ENCODE measurements at places on chromosomes 4 and X.

GRCh38 chrX:85963736-85964135, 83.6 kb downstream of the CHM start:
- DNase-seq, result no peak
- no peaks in the 10 kb centered on the region for H3K4me1 ChIP-seq
- no peak overlapping the region for H3K4me3 ChIP-seq
- H3K27me3 ChIP-seq, result no peaks in the 10 kb centered on the region
- no peaks in the 10 kb centered on the region for H3K36me3 ChIP-seq

DNA sequence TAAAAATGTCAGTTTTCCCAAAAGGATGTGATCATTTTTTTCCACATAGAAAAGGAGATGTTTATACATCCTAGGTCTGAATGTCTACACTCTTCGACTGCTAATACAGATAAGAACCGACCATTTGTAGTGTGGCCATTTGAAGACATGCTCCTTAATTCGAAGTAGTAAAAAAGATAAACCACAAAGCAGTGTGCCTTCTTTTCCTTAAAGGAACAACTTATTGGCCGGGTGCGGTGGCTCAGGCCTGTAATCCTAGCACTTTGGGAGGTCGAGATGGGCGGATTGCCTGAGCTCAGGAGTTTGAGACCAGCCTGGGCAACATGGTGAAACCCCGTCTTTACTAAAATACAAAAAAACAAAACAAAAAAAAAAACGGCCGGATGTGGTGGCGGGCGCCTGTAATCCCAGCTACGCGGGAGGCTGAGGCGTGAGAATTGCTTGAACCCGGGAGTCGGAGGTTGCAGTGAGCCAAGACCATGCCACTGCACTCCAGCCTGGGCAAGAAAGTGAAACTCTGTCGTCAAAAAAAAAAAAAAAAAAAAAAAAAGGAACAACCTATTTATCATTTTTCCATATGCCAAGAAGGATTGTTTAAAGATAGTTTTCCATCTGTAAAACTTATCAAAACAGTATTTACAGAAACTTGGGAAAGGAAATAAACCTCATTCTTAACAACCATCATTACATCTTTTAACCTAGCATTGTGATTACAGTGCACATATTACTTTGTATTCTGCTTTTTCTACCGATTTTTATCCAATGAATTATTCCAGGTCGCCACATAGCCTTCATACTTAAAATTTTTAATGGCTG, 2.6 kb downstream of the INTS6L start:
- no peak for DNase-seq
- no peaks in the 10 kb centered on the region for H3K36me3 ChIP-seq
- peak overlapping the region; percentile 97 for H3K27ac ChIP-seq
- peaks cover 25% of the 10 kb centered on the region for H3K4me1 ChIP-seq

GRCh38 chrX:107683931-107684330, 55.6 kb downstream of the PRPS1 start:
- no peaks in the 10 kb centered on the region for H3K27me3 ChIP-seq
- H3K27ac ChIP-seq, result peak overlapping the region; percentile 82
- no peaks in the 10 kb centered on the region for H3K36me3 ChIP-seq
- peaks cover 77% of the 10 kb centered on the region for H3K4me1 ChIP-seq
- H3K4me3 ChIP-seq, result no peak overlapping the region

GRCh38 chr4:185229021-185229818, 19.8 kb downstream of the SNX25 start:
- DNase-seq, result no peak
- no peak overlapping the region for H3K4me3 ChIP-seq

GRCh38 chr4:17206829-17207801, 304.8 kb downstream of the QDPR start:
- no peaks in the 10 kb centered on the region for H3K36me3 ChIP-seq
- no peak overlapping the region for H3K4me3 ChIP-seq
- no peaks in the 10 kb centered on the region for H3K4me1 ChIP-seq
- no peak overlapping the region for H3K27ac ChIP-seq

- no peaks in the 10 kb centered on the region for H3K4me1 ChIP-seq
- no peak overlapping the region for H3K4me3 ChIP-seq
- no peak overlapping the region for H3K27ac ChIP-seq
These were observed 1.2 kb upstream of the SLC7A11 start for GRCh38 chr4:138243369-138243768.

- no peaks in the 10 kb centered on the region for H3K27me3 ChIP-seq
- no peak for DNase-seq
- no peak overlapping the region for H3K27ac ChIP-seq
- H3K36me3 ChIP-seq, result no peaks in the 10 kb centered on the region
- no peaks in the 10 kb centered on the region for H3K4me1 ChIP-seq
- no peak overlapping the region for H3K4me3 ChIP-seq
These were observed 425 bp downstream of the NAA11 start for GRCh38 chr4:79325436-79325835.

DNA sequence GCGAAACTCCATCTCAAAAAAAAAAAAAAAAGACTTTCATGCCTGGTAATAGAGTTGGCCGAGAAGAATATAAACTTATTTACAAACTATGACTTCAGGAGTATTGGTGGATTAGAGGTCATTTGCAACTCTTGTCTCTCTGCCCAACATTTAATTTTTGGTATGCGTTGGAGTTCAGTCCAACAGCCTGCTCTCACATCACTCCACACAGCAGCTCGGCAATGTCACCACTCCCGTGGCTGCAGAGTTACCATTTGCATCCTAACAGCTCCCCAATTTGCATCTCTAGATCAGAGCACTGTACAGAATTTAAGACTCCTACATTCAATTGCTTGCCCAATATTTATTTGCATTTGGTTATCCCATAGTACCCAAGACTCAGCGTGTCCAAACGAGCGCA, 40.9 kb upstream of the AP1AR start:
- DNase-seq, result no peak
- no peaks in the 10 kb centered on the region for H3K27me3 ChIP-seq
- H3K4me1 ChIP-seq, result no peaks in the 10 kb centered on the region
- no peak overlapping the region for H3K27ac ChIP-seq
- no peak overlapping the region for H3K4me3 ChIP-seq

DNA sequence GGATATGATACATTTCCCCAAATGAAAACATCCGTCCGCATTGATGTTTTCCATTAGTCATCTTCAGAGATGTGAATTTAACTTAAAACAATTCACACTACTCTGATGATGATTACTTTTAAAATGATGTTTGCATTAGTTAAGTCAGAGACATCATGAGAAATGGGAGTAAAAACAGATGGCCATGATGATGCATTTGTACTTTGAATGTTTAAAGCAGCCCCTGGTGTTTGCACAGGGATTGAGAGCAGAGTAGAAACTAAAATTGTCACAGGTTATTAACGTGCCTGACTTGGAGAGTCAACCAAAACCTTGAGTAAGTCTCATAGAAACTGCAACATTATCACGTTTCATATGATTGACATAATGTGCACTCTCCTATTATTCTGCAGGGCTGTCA, 117.2 kb downstream of the CFAP299 start:
- DNase-seq, result no peak
- H3K27me3 ChIP-seq, result no peaks in the 10 kb centered on the region
- no peaks in the 10 kb centered on the region for H3K36me3 ChIP-seq
- H3K27ac ChIP-seq, result no peak overlapping the region
- H3K4me1 ChIP-seq, result peaks cover 13% of the 10 kb centered on the region

DNA sequence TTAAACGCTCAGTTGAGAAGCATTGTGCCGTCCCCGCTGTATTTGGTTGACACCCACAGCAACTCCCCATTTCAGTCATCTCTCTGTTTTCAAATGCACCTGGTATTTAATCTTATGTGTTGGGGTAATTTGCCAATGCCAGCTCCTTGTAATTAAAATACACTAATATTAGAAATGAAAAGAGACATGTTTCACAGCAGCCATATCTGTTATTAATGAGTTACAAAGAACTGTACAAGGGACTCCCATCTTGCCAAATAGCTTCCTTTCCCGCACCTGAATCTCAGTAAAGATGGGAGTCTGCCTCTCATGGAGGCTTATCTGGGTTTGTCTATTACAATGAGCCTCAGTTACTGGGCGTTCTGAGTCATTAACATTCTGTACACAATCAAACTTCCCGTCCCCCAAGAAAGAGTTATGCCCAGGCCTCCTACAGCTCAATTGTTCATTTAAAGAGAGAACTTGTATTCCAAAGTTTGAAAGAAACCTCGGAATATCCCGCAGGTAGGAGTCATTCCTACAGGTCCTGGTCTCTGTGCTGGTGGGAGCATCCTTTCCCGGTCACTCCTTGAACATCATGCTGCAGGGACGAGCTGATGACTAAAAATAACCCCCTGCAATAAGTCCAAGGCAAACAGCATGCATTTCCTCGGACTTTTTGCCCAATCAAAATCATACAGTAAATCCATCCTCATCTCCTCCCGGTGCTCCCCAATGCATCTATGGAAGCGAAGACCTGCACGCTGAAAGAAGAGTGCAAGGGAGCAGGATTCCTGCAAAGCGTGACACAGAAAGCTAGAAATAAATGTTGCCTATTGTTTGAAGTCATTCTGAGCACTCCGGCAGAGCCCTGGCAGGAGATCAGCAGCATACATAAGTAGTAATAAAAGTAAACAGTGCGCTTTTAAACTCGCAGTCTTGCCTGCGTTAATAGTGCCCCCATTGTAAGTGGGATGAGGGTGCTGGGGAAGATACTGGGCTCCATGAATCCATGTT, 926 bp downstream of the NDP start:
- no peaks in the 10 kb centered on the region for H3K4me1 ChIP-seq
- no peak overlapping the region for H3K27ac ChIP-seq
- H3K36me3 ChIP-seq, result no peaks in the 10 kb centered on the region
- no peak for DNase-seq

GRCh38 chr4:10606483-10607155, 77.9 kb downstream of the CLNK start:
- no peaks in the 10 kb centered on the region for H3K36me3 ChIP-seq
- no peak for DNase-seq
- no peaks in the 10 kb centered on the region for H3K27me3 ChIP-seq
- no peak overlapping the region for H3K4me3 ChIP-seq
- no peak overlapping the region for H3K27ac ChIP-seq
- H3K4me1 ChIP-seq, result no peaks in the 10 kb centered on the region

- DNase-seq, result no peak
- H3K27ac ChIP-seq, result no peak overlapping the region
These were observed 10.4 kb upstream of the USO1 start for GRCh38 chr4:75714011-75714410.

DNA sequence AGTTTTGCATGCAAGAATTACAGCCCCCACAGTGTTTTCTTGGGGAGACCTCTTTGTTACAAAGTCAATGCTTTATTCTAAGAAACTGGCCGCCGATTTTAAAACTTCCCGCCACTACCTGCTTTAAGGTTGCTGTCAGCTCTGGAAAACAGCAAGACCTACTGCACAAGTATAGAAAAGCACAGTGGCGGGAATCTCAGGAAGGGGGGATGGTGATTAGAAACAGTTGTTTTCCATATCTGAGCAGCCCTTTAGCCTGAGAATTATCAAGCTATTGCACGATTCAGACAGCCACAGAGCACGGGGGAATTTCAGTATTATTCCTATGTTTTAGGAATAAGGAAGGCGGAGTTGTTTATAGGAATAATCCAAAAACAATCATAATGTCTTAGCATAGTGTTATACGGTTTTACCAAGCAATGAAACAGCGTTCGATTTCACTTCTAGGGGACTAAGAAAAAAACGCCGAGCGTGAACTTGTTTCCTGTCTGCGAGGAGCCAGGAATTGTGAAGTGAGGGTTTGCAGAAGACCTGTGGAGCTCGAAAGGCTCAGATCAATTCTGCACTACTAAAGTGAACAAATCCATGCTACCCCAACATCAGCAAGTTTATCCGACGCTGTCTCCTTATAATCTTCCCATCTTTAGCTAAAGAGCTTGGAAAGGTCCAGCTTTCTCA, 81.3 kb downstream of the HMGN5 start:
- DNase-seq, result no peak
- H3K4me3 ChIP-seq, result peak overlapping the region; percentile 41
- H3K27ac ChIP-seq, result no peak overlapping the region
- no peaks in the 10 kb centered on the region for H3K4me1 ChIP-seq
- H3K27me3 ChIP-seq, result no peaks in the 10 kb centered on the region

GRCh38 chrX:133415276-133416105, at the start of gene GPC4:
TSS of gene GPC4 (minus strand) at chrX:133415489. CDS start at chrX:133414965, 524 bp downstream.
- DNase-seq, result no peak
- H3K4me3 ChIP-seq, result peak within 1 kb of the TSS; percentile 59
- H3K36me3 ChIP-seq, result no peaks in the 10 kb centered on the region
- H3K4me1 ChIP-seq, result peaks cover 24% of the 10 kb centered on the region
- H3K27me3 ChIP-seq, result no peaks in the 10 kb centered on the region

- no peak overlapping the region for H3K4me3 ChIP-seq
- no peaks in the 10 kb centered on the region for H3K27me3 ChIP-seq
- no peaks in the 10 kb centered on the region for H3K36me3 ChIP-seq
- no peak overlapping the region for H3K27ac ChIP-seq
These were observed 173.2 kb downstream of the CBLL2 start for GRCh38 chrX:22445880-22446279.
